ENCODE measurements at places on chromosomes 2 and 18.

DNA sequence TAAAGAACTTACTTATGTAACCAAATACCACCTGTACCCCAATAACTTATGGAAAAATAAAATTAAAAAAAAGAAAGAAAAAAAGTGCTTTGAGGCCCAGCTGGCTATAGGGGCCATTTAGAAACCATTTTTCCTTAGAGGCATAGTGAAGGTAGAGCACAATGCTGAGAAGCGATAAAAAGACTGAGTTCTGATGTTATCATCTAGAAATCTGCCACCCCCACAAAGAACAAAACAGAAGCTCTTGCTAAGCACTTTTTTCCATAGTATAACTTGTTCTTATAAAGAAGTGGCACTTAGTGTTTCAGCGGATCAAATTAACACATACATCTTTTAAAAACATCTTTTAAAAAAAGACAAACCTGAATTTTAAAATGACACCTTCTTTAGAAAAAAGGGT is 51.4 kb downstream of the ICOS start:
- DNase-seq: no peak

DNA sequence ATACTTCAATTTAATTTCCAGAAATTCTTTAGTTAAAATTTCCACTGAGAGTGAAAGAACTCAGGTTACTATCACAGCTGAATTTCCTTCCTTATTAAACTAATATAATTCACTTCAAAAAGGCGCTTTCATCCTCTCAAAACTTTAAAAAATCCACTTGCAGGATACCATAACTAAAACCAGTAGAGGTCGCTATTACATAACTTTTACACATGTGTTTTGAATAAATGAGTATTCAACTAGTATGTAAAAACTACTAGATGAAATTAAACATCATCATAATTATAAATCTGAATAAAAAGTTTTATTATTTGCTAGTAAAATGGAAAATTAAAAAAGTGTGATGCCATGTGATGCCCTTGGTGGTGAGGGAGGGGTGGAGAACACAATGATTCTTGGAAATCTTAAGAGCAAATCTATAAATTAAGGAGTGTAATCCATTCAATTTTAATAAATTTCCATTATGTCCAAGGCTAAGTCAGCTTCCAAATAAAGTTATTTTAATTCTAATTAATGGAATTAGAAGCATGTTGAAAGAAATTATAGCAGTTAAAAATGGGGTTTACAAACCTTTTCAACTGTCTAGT is 61.4 kb downstream of the SOS1 start:
- DNase-seq: no peak

GRCh38 chr2:45178854-45179253 is 169.6 kb upstream of the SIX2 start:
- no peak for DNase-seq

DNA sequence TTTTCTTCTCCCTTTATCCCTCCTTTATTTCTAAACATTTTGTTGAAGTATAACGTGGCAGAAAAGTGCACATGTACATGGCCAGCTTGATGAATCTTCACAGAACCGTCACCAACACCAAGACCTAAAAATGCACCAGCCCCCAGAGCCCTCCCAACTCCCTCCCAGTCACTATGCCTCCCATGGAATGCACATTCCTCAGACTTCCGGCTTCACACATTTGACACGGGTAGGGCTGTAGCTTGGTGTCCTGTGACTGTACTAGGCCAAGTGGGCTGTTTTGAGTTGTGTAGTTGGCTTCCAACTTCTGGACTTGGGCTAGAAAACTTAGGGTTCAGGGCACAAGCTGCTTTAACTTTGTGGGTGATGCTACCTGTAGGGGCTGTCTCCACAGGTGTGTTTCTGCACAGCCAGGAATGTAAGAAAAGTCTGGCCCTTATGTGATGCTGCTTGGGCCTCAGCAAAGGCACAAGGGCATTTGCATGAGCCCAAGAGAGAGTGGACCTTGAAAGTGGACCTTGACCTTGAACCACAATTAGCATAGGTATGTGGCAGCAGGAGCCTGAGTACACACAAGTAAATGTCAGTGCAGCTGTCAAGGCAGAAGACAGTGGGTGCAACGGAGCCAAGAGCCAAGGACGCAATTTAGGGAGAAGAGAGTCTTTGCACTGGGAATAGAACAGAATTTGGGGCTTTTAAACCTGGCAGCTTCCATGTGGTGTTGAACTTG is 78.4 kb downstream of the SEPTIN10 start:
- DNase-seq: no peak

DNA sequence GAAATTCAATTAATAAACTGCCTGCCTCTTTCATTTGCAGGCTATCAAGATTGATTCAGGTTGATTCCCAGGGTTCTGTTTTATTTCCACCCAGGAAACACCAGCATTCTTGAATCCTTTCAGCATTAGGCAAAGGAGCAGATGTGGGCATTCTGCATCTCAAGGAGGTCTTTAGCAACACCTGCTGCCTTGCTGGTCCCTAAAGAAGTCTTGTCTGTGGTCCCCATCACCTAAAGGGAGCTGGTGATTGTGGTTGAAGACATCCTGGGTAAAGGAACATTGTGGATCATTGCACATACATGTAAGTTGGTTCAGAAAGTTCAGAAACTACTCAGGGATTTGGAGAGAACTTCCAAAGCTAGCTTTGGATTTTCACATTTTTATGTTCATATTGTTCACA is 78.3 kb downstream of the EVA1A start:
- no peak for DNase-seq

- DNase-seq: no peak
These were observed 191.4 kb downstream of the NRXN1 start for GRCh38 chr2:50840341-50841124.

DNA sequence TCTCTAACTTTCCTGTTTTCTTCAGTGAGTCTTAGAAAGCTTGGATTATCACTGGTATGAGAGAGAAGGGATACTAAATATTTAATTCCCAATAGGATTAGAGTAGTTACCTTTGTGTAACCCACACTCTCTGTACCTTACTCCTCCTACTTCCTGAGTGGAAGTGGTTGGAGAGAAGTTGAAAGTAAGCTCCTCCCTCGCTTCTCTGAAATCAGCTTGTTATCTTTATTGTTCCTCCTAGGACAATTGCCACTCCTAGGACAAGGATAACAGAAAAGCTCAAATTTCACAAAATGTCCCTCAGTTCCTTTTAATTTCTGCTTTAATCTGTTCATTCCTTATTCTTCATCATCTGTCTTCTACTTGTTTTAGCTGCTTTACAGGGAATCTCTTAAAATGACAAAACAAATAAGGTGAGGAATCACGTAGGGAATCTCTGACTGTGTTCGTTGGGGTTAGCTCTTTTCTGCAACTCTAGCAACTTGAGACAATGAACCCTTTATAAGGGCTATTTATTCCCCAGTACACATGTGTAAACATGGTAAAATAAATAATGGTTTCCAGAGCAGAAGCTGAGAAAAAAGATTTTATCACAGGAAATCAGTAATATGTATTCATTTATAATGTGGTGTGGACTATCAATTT is 8.6 kb downstream of the ITPRID2 start:
- no peak for DNase-seq

DNA sequence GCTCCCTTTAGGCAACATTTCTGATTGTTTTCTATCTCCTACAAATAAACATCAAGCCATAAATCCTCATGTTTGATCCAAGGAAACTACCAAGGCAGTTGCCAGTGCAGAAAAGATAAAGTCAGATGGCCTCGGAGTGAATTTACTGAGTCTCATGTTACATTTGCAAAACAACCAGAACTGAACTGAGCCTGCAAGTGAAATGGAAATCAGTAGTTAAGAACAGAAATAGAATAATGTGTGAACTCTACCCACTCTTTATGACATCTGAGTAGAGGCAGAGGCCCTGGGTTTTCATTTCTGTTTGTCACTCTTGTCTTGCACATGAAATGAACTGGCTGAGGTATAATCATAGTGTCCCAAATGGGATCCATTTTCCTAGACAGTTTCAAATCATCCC is 20.4 kb upstream of the DAPL1 start:
- no peak for DNase-seq

GRCh38 chr2:240919161-240919781 is 13.1 kb downstream of the CROCC2 start:
- no peak for DNase-seq

DNA sequence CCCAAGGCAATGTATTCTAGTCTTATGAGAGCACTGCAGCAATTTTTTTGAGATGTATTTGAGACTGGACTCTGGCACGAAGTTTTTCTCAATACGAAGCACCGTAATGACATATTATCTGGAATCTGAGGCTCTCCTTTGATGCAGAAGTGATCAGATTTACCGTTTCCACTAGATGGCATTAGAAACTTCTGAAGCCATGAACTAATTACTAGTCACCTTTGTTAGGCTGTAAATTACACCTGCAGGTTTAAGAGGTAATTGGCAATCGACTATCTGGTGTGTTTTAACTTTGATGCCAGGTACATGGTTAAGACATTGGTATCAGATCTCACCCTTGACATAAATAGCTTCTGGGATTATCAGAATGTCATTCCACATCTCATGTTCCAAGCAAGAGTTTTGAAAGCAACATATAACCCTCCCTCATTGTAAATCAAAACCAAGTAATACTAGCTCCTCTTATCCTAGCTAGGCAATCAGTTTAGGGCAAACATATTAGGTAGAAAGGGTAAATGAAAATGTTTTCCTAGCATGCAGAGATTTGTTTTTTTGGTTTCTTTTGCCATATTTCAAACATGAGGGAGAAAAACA is 254.6 kb upstream of the SPRED2 start:
- no peak for DNase-seq

GRCh38 chr2:186697536-186697935 is 3.7 kb downstream of the FAM171B start:
- DNase-seq: no peak

GRCh38 chr2:215542690-215543089 is 106.8 kb upstream of the FN1 start:
- DNase-seq: no peak

DNA sequence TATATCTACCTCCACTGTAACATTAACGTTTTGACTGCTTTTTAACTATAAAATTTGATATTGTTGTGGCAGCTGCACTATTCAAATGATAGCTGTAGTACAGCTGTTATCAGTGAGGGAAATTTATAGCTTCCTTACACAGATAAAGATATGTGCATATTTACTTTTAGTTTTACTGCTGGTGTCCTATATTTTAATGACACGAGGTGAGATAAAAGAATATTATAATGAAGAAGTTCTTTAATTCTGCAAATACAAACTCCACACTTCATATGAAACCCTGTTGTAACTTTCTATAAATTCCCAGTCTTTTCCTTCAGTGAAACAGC is 427.8 kb upstream of the ZEB2 start:
- DNase-seq: no peak

DNA sequence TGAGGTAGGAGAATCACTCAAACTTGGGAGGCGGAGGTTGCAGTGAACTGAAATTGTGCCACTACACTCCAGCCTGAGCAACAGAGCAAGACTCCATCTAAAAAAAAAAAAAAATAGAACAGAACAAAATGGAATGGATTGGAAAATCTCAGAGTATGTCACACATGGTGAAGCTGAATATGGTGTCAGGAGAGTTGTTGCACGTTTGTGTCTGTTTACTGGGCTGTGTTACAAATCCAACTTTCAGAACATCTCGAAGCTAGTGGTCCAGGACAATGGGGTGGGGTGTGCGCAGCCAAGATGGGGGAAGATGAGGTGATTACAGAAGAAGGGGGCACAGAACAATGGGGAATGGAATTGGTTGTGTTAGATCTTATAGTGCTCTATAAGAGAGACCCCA is 17.6 kb downstream of the SAG start:
- no peak for DNase-seq

GRCh38 chr2:27965841-27966240 is 75.3 kb downstream of the BABAM2 start:
- no peak for DNase-seq

GRCh38 chr2:212659441-212659840 is 120.8 kb upstream of the ERBB4 start:
- DNase-seq: no peak

- DNase-seq: no peak
These were observed 18.1 kb upstream of the ROCK1 start for GRCh38 chr18:21129566-21130216.

DNA sequence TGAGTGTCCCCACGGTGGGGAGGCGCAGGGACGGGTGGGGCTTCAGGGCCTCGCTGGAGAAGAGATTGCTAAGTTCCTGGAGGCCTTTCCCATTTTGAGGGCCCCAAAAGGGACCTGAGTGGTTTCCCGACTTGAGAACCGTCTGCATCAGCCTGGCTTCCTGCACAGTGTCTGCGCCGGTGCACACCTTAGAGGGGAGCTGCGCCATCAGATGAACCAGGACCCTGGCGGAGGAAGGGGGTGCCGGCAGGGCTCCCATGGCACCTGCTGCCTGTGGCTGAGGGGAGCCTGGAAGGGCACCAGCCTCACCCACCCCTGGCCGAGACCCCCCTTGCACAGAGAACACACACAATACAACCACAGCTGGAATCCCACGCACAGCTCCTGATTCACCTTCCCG is 465.1 kb upstream of the MYT1L start:
- no peak for DNase-seq

DNA sequence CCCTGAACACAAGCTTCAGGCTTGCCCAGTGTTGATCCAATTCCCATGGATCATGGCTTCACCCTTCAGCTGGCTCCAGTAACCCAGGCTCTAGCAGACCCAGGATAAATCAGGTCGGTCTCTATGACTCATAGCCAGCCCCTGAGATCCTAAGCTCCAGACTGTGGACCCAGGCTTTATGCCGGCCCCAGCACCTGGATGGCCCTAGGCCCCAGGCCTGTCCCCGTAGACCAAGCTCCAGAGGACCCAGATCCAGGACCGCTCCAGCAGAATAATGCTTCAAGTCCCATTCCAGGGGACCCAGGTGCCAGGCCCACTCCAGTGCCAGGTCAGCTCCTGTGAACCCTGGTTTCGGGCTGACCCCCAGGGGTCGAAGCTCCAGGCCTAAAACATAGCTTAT is 1589.9 kb upstream of the DDX18 start:
- DNase-seq: no peak

DNA sequence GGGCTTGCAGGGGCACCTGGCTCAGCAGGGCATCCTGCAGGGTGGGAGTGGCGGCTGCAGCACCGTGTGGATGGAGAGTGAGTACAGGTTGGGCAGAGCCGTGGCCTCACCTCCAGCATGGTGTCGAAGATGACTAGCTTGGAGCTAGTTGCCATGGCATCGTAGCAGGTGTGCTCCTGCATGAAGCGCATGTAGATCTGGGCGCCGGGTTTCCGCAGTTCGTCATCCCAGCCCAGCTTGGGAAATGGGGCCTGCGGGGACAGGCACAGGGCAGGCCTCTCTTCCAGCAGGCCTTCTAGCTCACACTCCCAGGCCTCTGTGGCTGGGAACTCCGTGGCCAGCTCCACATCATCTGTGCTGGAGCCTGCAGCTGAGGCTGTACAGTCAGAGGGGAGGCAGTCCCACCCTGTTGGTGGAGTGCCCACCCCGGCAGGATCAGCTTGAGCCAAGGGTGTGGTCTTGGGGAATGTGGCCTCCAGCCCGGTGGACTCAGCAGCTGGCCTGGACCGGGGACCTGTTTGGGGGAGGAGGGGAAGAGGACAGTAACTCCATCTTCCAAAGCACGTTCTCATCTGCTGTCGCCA is 1.6 kb downstream of the PRKAG3 start:
- no peak for DNase-seq

Measured in SIG-M5 (cell line).